ENCODE measurements at places on chromosomes 13 and 19.

DNA sequence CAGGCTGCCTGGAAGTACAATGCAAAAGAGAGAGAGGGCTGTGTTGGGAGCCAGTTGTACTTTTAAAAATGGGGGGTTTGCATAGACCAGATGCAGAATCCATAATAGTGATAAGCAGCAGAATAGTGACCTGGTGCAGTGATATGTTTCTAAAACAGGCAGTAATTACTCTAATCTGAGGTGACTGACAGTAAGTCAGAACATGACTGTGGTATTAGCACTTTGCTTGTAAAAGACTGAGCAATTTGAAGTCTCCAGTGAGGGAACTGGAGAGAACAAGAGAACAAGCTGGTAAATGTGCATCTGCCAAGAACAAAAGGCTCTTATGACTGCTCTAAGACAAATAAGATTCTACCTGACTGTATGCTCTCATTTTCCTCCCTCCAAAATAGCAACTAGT is 383.4 kb downstream of the ITGBL1 start:
- no peak for DNase-seq

GRCh38 chr19:30078381-30078910 is 136.4 kb downstream of the URI1 start:
- no peak for DNase-seq

GRCh38 chr13:52737965-52738364 is 1.7 kb downstream of the CNMD start:
- DNase-seq: no peak

GRCh38 chr13:29511980-29512379 is 83.5 kb downstream of the SLC7A1 start:
- no peak for DNase-seq

DNA sequence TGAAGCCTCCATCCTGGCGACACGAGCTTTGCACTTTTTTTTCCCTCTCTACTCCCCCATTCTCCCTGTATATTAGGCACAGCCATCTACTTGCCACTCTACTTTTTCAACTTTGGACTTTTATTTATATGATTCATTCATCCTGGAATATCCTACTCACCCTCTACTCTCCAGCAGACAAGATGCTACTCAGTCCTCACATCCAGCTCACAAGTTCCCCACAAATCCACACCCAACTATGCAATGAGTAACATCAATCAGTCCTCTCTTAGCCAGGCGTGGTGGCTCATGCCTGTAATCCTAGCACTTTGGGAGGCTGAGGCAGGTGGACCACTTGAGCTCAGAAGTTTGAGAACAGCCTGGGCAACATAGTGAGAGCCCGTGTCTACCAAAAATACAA is 23.9 kb upstream of the URAD start:
- no peak for DNase-seq

DNA sequence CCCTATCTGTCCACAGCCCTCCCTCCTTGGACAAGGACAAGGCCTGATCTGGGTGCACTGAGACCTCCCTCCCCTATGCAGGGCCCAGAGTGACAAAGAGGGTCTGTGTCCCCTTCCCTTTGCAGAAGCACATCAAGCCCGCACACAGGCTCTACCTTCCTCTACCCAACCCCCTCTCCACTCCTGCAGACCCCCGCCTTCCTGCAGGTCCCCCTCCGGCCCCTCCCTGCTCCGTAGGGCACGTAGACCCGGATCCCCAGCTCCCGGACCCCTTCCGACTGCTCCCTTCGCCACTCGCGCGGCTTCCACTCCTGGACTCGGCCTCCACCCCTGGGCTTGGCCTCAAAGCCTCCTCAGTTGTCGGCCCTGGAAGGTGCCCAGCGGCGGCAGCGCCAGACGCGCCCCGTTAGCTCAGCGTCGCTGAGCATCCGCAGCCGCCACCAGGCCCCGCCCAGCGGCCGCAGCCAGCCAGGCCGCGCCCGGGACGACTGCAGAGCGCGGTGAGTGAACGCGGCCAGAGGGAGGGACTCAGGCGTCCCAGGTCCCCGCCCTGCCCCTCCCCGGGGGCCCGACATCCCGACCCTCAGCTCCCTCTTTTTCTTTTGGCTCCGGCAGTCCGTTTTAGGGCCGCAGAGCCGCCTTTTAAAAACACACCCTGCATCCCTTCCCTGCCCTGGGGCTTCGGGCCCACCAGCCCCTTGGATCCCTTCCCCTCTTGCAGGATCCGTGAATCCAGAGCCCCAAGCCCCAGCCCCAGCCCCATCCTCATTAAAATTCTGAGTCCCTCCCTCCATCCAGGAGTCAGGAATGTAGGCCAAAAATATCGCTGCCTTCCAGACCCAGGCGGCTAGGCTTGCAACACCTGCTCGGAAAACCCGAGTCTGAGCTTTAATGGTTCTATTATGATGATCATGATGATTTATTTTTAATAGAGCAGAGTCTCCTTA is 1.5 kb upstream of the MYADM start:
- peak; percentile 65 for DNase-seq

GRCh38 chr13:59631271-59631670 is 532.5 kb downstream of the DIAPH3 start:
- DNase-seq: no peak

DNA sequence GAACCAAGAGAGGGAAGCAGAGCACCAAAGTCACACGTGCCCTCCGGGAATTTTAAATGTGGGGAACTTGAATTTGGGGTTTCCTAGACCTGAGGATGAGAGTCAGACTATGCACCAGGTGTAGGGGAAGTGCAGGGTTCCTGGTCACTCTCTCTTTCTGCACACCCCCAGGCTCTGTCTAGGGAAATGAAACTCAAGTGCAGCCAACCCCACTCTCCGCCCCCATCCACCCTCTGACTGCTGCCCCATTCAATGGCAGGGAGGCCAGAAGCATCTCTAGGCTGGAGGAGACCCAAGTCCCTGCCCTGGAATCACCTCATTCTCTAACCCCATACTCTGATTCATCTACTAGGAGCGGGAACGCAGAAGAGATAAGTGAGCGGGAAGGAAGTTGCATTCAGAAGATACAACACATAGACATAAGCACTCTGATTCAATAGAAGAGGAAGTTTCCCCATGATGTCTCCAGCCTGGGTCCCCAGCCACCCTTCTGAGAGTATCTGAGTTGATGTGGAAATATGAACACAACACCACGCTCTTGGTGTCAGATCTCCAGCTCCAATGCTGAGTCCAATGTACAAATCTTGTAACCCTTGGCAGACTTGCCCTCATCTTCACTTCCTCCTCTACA is 4.7 kb upstream of the SIGLEC14 start:
- DNase-seq: no peak

GRCh38 chr19:5621945-5622464 is 571 bp downstream of the SAFB2 start:
- no peak for DNase-seq

DNA sequence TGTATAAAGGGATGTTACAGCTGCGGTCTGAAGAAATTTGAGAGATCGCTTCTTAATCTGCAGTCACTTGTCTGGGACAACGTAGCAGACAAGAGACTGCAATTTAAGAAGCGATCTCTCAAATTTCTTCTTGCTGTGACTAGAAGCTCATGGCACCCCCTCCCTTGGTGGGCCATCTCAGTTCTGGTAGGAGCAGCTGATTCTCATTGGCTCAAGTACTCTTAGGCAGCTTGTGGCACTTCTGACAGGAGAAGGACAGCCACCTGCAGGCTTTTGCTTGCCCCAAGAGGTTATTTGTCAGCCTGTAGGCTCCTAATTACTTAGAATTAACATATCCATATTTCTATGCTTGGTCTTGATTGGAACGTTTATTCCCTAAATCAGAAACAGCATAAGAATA is 503.0 kb downstream of the DCT start:
- no peak for DNase-seq

DNA sequence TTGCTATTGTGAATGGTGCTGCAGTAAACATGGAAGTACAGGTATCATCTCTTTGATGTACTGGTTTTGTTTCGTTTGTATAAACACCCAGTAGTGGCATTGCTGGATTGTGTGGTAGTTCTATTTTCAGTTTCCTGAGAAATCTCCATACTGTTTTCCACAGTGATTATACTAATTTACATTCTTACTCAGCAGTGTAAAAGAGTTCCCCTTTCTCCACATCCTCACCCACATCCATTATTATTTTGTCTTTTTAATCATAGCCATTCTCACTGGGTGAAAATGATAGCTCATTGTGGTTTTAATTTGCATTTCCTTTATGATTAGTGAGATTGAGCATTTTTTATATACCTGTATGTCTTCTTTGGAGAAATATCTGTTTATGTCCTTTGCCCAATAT is 62.3 kb upstream of the PARP4 start:
- no peak for DNase-seq

GRCh38 chr19:49065905-49066512 is 1.4 kb upstream of the NTF4 start:
- no peak for DNase-seq

DNA sequence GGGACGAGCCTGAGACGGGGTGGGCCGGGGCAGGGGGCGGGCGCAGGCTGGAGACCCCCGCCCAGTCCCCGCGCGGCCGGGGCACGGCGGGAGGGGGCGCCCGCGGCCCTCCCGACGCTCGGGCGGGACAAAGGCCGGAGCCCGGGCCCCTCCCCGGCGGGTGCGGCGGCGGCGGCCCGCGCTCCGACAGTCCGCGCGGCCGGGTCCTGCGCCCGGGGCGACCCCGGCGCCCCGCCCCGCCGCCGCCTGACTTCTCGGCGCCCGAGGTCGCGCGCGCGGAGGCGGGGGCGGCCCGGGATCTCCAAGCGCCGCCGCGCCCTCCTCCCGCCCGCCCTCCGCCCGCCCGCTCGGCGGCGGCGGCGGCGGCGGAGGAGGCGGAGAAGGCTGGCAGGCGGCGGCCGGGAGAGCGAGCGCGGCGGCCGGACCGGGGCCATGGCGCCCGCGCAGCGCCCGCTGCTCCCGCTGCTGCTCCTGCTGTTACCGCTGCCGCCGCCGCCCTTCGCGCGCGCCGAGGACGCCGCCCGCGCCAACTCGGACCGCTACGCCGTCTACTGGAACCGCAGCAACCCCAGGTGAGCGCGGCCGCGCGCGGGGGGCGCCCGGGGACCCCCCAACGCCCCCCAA is at the start of gene EFNA2:
EFNA2 (plus strand) TSS at position 137 of the 624 bp plus-strand sequence; CDS start at position 433, 296 bp downstream.
- no peak for DNase-seq

DNA sequence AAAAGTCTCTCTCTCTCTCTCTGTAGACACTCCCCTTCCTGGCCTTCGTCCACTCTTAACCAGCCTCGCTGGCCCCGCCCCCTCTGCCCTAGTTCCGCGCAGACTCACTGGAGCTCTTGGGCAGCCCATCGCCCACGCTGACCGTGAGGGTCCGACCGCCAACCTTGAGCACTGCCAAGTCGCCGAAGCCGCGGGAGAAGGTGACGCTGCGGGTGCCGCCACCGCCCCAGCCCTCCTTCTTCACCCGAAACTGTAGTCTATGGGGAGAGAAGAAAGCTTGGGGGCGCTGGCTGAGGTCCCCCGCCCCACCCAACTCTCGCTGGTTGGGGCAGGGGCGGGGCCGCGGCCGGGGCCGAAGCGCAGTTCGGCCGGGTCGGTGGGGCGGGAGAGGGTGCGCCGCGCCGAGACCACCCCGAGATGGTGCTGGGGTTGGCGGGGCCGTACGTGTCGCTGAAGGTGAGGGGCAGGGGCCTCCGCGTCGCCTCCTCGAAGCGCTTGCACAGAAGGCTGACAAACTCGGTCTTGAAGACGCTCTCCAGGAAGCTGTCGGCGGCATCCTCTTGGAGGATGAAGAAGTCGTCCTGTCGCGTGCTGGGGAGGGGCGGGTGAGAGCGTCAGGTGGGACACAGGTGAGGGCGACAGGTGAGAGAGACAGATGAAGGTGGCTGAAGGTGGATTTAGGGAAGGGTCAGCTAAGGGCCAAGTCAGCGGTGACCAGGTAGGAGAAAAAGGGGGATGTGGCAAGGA is 12.6 kb upstream of the ZNF414 start:
- no peak for DNase-seq

GRCh38 chr13:35699825-35700510 is 223.5 kb upstream of the MAB21L1 start:
- no peak for DNase-seq

DNA sequence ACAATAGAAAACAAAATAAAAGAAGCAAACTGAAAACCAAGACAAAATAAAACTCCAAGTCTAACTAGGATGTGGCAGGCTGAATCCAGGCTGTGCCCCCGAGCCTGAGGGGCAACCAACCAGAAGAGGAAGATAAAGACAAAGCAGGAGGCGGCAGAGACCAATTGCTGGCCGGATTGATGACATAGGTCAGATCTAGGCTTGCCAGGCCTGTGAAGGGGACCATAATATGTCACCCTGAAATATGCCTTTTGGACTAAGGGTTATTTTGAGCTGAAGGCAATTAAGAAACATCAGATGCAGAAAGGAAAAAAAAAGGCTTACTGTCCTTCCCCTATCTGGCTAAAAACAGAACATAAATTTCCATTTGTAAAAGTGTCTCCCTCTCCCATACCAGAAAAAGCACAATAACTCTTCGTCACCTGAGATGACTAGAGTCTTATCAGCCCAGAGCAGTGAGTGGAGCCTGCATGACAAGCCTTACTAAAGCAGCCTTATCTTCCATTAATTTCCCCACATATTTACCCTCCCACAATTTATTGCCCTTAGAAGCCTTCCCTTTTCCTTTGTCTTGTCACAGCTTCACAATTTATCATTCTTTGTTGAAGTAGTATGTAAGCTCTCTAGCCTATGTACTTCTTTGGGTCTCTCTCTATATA is 22.8 kb downstream of the ATP8A2 start:
- no peak for DNase-seq

- DNase-seq: peak; percentile 91
Observed at GRCh38 chr19:14368011-14368513, 13.2 kb upstream of the ADGRE5 start.

DNA sequence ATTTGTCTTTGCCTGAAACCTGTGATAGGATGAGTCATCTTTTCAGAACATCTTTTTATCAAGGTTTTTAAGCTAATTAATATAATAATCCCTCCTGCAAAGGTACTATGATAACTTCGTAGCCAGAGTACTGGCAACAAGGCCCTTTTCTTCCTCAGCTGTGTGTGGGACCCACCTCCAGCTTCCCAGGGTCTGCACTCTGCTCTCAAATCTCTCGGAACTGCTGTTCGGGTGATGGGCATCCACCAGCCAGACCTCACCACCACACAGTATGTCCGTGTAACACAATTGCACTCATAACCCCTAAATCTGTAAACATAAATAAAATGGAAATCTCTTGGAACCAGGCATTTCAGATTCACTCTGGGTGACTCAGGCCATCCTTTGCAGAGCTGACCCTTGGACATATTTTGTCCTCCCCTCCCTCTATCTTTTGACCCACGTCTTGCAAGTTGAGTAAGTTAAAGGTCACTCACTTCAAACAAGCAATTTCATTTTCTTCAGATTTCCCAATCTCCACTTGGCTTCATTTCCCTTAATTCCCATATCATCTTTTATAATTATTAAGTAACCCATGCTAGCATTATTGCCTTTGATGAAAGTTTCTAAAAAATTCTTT is 29.5 kb downstream of the COL4A1 start:
- DNase-seq: no peak

- no peak for DNase-seq
Observed at GRCh38 chr19:46772170-46773017, 16.0 kb downstream of the SLC1A5 start.

GRCh38 chr13:43354153-43354945 is 331.0 kb downstream of the DNAJC15 start:
- DNase-seq: no peak

GRCh38 chr19:56332695-56333094 is 18.1 kb upstream of the ZSCAN5A start:
- DNase-seq: no peak

- DNase-seq: no peak
Observed at GRCh38 chr13:73653688-73654087, 480.5 kb downstream of the KLF12 start.

GRCh38 chr13:81929988-81930387 is 1589.1 kb upstream of the SPRY2 start:
- no peak for DNase-seq

GRCh38 chr13:98890186-98890585 is 87.7 kb downstream of the DOCK9 start:
- DNase-seq: peak; percentile 66
